ENCODE measurements at places on chromosomes 1 and 21.

DNA sequence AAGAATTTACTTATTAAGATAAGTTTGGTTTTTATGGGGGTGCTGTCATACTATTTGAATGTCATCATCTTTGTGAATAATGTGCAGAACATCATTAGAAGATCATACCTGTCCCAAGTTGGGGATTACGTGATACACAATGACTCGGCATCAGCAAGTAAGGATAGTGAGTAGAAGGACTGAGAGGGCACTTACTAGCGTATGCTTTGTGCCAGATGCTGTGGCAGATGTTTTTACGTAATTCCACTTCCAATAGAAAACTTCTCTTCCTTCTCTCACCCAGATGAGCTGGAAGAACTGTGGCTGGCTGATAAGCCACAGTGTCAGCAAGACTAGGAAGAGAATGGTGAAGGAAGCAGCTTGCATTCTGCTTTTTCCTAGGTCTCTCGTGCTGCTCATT lies 28.1 kb upstream of the TGFB2 start:
- DNase-seq = no peak

GRCh38 chr21:42453224-42453985 lies 42.6 kb downstream of the RSPH1 start:
- no peak for DNase-seq

DNA sequence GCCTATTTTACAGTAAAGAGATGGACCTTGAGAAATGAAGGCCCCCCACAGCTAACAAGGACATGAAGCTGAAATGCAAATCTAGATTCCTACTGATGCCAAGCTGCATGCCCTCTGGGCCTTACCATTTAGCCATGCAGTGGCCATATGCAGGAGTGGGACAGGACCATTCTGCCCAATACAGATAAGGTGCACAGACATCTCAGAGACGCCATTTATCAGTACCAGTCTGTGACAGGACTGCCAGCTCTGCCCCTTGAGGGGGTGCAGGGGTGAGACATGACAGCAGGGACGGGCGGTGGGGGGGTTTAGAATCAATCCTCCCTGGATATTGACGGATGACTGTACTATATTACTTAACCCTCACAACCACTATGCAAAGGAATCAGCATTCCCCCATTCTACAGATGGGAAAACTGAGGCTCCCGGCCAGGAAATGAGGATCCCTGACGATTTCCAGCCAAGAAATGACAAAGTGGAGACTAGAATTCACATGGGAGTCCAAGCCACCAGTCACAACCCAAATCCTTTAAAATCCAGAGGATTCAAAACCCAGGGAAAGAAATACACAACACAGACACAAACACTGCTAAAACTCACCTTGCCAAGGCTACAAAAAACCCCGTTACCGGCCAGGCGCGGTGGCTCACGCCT lies 10.8 kb downstream of the SSBP3 start:
- DNase-seq = no peak

GRCh38 chr1:236997882-236998281 lies 6.4 kb downstream of the MT1HL1 start:
- no peak for DNase-seq

GRCh38 chr1:55127827-55128343 lies 87.3 kb downstream of the USP24 start:
- no peak for DNase-seq

DNA sequence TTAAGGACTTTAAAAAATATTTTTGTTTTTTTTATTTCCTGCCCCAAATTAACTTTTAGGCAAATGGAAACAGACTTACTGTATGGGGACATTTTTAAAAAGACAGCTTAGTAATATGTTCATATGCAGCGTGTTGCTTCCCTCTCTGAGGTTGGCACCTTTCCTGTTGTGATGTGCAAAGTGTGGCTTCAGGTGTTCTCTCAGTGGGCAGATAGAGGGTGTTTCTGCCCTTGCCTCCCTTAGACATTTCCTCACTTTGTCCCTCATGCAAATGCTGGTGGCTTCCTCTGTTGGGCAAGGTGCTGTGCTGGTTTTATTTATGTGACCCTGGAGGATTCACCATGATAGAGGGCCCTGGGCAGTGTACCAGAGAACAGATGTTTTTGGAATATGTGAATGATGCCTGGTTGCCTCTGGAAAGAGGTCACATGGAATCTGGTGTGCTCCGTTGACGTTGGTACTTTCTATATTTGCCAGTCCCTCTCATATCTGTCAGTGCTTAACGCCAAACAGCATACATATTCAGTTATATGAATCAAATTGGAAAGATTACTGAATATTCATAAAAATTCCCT lies 123.5 kb downstream of the PATJ start:
- DNase-seq = no peak

DNA sequence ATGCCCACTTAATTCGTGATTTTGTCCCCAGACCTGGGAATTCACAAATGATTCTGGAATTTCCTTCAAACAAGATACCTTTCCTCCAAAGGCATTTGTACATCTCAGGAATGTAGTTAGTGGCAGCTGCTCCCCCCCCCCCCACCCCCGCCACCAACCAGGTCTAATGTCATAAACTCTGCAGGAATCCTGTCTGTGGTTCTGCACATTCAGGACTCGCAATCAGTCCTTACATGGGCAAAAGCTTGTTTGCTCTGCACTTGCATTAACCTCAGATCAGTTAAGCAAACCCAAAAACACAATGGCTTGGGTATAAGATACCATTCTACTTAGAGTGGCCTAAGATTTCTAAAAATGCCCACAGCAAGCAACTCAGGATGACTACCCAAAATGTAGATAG lies 143.8 kb downstream of the TGFB2 start:
- no peak for DNase-seq

- no peak for DNase-seq
These were observed 1.9 kb downstream of the DHRS3 start for GRCh38 chr1:12615865-12616708.

GRCh38 chr21:34618941-34619340 lies 4.0 kb upstream of the RCAN1 start:
- DNase-seq = no peak

DNA sequence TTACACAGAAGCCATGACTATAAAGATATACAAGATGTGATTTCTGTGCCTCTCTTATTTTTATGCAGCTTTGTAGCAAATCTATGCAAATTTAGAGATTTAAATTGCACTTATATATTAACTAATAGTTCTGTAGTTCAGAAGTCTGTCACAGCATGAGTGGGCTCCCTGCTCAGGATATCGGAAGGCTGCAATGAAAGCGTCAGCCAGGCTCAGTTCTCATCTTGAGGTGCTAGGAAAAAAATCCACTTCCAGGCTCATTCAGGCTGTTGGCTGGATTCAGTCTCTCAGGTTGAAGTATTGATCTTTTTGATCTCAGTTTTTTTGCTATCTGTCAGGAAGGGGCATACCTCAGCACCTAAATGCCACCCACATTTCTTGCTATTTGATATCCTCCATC lies 487.4 kb upstream of the DEPDC1 start:
- DNase-seq = no peak

GRCh38 chr1:17516303-17517214 lies 22.9 kb upstream of the ARHGEF10L start:
- no peak for DNase-seq

DNA sequence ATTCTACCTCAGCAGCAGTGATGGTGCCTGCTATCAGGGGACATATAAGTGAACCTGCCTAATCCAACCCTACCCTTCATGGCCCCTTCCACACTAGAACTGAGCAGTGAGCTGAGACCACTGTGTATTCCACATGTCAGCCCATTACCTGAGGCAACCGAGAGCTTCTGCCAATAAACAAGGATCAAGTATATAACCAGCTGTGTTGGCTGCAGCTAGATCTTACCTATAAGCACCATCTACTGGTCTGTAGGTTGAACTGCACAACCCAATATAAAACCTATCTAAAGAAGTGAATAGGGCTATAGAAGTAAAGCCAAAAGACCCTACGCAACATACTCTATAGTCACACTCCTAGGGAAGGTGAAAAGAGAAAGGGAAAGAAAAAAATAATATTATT lies 376.9 kb downstream of the HHIPL2 start:
- DNase-seq = no peak

GRCh38 chr1:77659879-77660593 lies 22.4 kb downstream of the ZZZ3 start:
- DNase-seq = no peak

- DNase-seq = no peak
These were observed 77.1 kb upstream of the SCCPDH start for GRCh38 chr1:246647113-246647512.

GRCh38 chr1:76510672-76511557 lies 356.4 kb upstream of the ST6GALNAC5 start:
- no peak for DNase-seq

DNA sequence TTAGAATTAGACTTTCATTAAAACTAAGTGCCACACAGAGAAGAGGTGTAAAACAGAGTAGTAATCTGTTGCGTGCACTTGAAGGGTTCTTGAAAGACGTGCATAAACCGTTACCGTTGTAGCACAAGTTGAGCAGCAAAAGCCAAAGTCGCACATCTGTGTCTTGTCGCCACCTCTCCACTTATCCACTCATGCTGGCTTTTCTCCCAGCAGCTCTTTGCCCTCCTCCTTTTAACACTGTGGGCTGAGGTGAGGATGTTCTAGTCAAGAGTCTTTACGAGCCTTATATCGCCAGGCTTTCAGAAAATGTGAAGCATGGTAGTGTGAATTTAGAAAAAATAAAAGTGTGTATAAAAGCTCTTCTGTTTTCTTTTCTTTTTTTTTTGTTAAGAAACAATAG lies 48.0 kb downstream of the NR5A2 start:
- DNase-seq = no peak

GRCh38 chr1:181174861-181175260 lies 86.4 kb downstream of the IER5 start:
- DNase-seq = no peak

DNA sequence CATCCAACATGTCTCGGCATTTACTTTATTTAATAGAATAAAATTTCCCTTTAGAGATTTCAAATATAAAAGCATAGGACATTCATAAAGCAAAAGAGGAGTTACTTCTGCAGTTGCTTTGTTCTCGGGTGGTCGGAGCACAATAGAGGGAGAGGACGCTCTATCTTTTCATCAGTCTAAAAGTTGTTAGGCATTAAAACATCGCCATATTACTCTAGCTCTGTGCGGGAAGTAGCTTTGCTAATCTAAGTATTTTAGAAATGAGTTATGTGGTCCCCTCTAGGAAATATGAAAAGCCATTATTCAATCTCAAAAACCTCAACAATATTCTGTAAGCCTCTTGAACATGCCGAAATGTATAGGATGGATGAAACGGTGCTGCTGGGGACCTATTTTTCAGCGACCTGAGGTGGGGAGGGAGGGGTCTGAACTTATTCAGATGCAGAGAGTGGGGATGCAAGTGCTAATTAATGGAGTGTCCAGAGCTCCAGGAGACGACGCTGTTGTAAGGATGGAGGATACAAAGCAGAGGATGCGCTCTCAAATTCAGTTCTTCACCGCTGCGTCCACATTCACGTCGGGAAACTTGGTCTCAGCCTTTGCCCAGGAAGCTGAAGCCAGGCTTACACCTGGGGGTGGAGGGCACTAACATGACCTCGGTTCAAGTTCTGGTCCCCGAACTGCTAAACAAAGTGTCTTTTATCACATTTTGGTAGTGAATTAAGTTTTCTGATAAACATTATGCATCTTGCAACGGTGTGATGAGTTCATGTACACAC lies 6.3 kb downstream of the CDKN2C start:
- DNase-seq = no peak

DNA sequence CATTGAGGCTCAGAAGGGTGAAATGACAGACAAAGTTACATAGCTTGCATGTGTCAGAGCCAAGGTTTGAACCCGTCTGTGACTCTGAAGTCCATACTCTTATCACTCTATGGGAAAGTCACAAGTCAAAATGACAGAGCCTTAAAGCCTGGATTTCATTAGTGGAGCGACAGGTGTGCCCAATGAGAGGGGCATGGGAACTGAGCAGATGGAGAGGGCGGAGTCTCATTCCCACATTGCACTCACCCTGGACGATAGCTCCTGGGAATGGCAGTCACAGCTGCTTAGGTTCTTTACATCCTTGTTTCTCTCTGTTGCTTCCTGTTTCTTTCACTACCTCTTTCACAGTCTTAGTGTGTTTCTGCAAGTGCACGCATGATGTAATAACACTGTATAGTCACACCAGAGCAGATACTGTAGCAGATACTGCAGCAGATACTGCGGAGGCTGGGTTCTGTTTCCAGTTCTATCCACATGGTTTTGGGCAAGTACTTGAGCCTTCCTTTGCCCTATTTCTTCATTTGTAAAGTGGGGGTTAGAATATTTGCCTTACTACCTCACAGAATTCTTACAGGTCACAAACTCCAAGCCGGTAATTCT lies 127.2 kb downstream of the ZSCAN20 start:
- DNase-seq = no peak

GRCh38 chr1:88063605-88064004 lies 620.5 kb upstream of the PKN2 start:
- no peak for DNase-seq

GRCh38 chr21:38958940-38959691 lies 153.4 kb downstream of the ETS2 start:
- no peak for DNase-seq

DNA sequence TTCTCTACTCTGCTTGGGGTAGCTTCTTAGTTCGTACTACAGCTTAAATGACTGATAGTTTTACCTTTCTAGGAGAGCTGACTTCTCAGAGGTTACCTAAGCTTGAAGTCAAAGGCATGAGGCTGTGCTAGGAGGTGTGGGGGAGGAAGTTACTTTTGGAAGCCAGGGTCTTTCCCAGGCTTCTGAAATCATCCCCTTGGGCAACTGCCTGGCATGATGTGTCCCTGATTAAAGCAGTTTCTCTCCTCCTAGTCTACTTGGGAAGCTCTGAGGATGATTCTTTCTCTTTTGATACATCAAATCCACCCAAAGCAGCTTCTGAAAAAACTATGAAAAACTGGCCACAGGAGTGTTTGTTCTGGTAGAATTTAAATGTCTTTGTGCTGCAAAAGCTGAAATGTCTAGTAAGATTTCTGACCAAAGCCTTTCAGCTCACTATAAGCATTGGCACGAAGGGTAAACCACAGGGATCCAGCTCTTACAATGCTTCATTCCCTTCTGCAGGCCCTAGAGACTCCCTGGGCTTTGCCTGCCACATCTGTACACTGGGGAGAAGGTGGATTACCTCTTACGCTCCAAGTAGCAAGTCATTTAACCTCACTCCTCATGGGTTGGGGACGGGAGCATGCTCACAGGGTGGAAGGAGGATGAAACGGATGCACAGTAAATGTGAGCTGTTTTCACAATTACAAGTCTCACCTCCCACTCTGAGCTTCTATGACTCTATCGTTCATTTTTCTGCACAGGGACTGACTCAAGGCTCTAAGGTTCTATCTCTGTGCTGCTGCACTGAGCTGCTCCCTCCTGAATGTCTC lies 59.6 kb downstream of the RUNX1 start:
- no peak for DNase-seq

DNA sequence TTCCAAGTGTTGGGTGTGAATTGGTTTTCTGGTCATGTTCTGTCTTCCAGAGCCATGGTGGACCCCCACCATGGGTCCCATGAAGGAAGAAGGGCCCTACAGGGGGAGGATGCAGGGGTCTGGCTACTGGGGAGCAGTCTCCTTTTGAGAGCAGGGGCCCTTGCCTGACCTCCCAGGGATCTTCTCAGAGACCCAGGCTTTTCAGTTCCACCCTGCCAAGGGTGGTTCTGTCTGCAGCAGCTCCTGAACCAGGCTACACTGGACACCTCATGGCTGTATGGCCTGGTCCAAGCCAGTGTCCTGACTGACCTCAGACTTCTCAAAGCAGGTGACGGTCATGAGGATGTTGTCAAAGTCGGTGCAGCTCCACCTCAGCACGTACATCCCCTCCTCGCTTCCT lies 109.0 kb downstream of the JAK1 start:
- no peak for DNase-seq

GRCh38 chr1:206532368-206532767 lies 25.0 kb downstream of the RASSF5 start:
- DNase-seq = no peak

GRCh38 chr1:65820983-65821382 lies 28.3 kb downstream of the PDE4B start:
- no peak for DNase-seq

Measured in stimulated activated CD8-positive, alpha-beta memory T cell treated with anti-CD3 and anti-CD28 coated beads, Interleukin-15, amount 100 ng/mL, for 4 hours (primary cell).